Left cardiac atrium (tissue), 4 donors: ENCODE measurements at places on chromosomes 2 and 18.
A peak's percentile ranks its signal among the peaks of the same experiment; 100 is the strongest.

GRCh38 chr2:422676-423435 lies 135.0 kb upstream of the ALKAL2 start:
- no peak for DNase-seq

- no peak for DNase-seq
These were observed 170.7 kb downstream of the STK39 start for GRCh38 chr2:168076731-168077130.

- DNase-seq, result no peak
These were observed 236.7 kb downstream of the FHOD3 start for GRCh38 chr18:36534154-36534688.

- no peak for DNase-seq
These were observed 849.1 kb upstream of the POU3F3 start for GRCh38 chr2:104004821-104005220.

GRCh38 chr18:49934457-49934856 lies 121.1 kb upstream of the ACAA2 start:
- DNase-seq, result no peak

- DNase-seq, result no peak
These were observed 34.4 kb downstream of the MYCN start for GRCh38 chr2:15974565-15975260.

DNA sequence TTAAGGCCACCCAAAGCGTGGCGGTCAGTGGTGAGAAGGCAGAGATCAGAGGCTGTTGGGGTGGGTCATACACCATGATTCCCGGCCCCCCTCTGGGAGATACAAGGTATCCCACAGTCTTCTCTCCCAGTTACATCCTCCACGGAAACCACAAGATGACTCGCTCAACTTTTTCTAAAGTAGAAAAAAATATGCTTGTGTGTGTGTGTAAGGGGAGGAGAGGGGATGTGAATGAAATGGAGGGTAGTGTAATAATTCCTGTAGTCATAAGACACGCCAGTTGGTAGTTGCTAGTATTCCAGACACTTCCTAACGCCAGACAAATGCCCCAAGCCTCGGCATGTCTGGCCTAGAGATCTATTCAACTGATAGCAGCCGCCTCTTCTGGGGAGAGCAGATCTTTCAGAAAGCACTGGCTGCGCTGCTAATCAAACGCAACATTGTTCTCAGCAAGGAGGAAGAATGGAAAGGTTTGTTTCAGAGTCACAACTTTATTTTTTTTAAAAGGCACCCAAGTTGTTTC lies 143.5 kb downstream of the TGIF1 start:
- DNase-seq, result peak; percentile 51

DNA sequence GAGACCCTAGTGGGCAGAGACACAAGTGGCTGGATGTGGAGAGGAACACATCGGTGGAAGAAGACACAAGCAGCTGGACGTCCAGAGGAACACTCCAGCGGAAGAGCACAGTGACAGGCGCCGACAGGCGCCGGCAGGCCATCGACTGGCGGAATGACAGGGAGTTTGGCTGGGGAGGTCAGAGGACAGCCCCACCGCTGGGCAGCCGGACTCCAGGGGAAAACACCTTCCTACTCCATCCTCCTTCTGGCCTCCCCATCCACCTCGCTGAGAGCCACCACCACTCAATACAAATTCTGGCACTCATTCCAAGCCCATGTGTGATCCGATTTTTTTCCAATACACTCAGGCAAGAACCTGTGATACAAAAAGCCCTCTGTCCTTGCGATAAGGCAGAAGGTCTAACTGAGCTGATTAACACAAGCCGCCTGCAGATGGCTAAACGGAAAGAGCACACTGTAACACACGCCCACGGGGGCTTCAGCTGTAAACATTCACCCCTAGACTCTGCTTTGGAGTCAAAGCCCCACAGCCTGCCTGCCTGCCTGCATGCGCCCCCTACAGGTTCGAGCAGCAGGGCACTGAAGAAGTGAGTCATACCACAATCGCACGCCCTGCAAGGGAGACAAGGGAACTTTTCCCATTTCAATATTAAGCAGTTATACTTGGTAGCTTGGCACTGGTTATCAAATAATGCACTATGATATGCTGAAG lies 50.2 kb upstream of the LRP1B start:
- peak; percentile 34 for DNase-seq

- DNase-seq, result no peak
These were observed 55.2 kb upstream of the TRIB2 start for GRCh38 chr2:12661489-12661888.

GRCh38 chr18:9283791-9284190 lies 50.8 kb upstream of the TWSG1 start:
- DNase-seq, result no peak

- DNase-seq, result no peak
These were observed 65.3 kb downstream of the C18orf63 start for GRCh38 chr18:74380916-74381315.

DNA sequence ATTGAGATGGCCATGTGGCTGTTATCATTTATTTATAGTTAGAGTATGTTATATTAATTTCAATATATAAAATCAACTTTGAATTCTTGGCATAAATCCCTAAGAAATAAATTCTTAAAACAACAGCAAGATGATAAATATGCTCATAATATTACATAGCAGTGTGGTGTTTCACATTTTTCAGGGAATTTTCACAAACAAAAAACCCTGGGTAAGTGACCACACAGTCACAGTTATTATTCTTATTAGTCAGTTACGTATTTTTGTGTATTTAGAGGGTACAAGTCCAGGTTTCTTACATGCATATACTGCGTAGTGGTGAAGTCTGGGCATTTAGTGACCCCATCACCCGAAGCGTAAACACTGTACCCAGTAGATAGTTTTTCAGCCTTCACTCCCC lies 289.5 kb upstream of the REV1 start:
- no peak for DNase-seq

DNA sequence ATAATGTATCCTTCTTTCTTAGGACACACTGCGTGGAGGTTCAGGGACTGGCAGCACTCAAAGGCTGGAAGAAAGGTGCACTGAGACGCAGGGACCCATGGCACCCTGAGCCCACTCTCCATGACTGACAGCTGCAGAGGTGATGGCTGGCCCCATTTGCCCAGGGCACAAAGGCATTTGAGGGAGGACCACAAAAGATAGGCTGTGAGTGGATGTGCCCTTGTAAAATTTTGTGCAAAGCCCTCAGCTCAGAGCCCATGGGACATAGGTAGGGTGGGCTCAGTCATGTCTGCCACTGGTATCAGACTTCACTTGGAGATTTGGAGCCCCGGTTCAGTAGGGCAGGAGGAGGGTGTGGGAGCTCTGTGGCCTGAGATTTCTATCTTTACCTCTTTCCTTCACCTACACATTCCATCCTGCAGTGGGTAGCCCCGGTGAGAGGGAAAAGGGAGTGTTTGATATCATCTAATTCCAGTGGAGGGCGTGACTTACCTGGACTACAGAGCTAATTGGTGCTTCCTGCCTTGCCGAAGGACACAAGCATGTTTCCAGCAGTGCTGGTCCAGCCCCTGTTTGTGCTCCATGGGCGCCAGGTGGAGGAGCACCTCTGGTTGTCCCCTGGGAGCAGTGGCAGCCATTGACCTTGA lies 312.2 kb downstream of the EN1 start:
- no peak for DNase-seq

DNA sequence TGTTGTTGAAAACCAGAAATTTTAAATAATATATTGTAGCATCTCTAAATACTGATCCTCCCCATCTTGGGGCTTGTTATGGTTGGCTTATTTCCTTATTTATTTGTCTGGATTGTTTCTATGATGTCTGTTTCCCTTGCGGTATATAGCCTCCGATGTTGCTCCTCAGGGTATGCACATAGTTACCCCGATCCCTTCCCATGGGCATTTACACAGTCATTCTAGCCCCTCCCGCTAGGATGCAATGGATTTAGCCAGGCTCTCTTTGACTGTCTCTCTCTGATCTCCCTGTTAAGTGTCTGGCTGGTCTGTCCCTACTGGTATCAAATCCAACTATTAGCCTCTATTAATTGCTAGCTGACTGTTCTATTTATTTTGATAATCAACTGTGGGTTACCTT lies 91.8 kb upstream of the CRACDL start:
- DNase-seq, result no peak
